ENCODE measurements at places on chromosomes 2 and 18.

DNA sequence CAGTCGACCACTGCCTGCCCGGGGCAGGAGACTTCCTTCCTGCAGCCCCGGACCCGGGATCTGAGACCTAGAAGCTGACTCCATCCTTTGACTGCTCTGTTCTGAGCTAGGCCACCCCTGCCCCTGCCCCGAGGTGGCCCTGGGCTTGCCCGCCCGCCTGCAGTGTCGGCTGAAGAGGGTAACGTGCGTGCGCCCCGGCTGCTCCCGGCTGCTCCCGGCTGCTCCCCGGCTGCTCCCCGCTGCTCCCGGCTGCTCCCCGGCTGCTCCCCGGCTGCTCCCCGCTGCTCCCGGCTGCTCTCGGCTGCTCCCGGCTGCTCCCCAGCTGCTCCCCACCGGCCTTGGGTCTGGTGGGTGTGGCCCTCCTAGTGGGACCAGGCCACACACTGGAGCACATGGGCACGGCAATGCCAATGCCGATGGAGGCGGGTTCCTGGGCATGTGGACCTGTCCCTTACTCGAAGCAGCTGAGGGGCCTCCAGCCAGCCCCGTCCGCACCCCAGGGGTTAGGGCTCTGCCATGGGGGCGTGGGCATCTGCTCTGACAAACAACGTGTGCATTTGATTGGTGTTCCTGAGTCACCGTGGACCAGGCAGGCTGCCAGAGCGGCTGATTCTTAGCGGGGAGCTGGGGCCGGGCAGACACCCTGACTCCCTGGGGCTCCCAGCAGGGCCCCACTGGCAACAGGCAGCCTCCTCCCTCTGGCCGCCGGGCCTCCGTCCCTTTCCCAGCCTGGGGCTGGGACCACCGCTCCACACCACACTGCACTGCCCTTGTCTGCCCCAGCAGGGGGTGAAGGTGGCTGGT, 2.0 kb upstream of the GAL3ST2 start:
- DNase-seq, result peak; percentile 38

GRCh38 chr18:76374330-76375281, 120.4 kb downstream of the ZNF516 start:
- no peak for DNase-seq

GRCh38 chr2:157789933-157790511, 86.1 kb downstream of the ACVR1 start:
- DNase-seq, result no peak

DNA sequence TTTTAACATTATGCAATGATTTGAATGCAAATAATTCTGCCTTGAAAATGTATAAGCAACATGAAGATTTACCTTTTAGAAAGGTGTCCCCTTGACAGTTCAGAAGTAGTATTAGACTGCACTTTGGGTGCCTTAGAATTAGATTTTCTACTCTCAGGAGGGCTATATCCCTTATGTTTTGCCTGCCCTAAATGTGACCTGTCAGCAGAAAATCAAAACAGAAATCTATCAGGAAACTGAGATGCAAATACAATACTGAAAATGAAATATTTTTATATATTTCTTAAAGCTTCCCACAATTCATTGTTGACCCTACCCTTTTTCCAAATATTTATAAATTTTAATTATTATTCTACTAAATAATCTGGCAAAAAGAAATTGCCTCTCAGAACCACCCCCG, 61.5 kb downstream of the TRIP12 start:
- DNase-seq, result no peak

DNA sequence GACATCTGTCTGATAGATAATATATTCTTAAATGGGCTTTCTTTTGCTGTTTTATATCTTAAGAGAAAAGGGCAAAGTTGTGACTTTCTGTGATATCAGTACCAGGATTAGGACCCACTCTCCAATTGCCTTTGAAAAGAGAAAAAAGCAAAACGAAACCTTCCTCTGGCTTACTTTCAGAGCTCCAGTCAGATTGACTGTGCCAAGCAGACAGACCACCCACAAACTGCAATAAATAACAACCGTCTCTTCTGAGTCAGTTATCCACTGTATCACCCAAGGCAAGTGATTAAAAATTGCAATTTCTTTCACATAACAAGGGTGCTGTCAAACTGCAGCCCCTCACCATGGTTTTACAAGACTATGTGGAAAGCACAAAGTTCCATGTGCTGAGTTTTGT, 230.5 kb upstream of the SETBP1 start:
- DNase-seq, result no peak

- DNase-seq, result no peak
These were observed 12.9 kb downstream of the TMEM185B start for GRCh38 chr2:120210270-120210693.

DNA sequence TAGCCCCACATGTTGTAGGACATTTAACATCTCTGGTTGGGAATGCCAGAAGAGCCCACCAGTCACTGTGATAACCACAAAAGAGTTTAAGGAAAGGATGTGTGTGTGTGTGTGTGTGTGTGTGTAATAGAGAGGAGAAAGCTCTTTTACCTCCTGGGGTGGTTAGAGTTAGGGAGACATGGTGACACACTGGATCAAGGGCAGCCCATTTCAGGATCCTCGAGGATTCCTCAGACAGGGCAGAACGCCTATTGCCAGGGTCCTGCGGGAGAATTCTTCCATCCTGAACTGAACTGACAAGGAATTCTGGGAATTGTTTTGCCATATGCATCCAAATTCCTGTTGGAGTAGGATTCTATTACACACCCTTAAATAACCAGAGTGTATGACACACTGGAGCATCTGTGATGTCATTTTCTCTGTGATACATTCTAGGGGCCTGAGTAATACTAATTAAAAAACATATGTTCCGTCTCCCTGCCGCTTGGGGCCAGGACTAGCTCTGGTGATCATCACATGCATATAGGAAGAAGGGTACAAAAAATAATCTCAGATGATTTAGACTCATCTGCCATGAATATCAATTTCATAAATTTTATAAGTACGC, 156.4 kb upstream of the MMADHC start:
- DNase-seq, result no peak

DNA sequence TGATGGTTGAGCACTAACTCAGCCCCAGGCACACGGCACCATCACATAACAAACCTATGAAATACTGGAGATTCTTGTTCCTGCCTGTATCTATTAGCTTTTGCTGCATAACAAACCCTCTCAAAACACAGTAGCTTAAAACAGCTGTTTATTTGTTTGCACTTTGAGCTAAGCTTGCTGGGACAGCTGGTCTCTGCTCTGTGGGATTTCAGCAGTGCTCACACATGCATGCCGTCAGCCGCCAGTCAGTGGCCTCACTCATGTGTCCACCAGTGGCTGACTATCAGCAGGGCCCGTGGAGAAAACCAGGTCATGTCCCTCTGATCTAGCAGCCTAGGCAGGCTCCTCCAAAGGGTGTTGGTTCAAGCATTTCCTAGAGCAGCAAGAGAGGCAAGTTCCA, 52.8 kb upstream of the RAB12 start:
- DNase-seq, result no peak

DNA sequence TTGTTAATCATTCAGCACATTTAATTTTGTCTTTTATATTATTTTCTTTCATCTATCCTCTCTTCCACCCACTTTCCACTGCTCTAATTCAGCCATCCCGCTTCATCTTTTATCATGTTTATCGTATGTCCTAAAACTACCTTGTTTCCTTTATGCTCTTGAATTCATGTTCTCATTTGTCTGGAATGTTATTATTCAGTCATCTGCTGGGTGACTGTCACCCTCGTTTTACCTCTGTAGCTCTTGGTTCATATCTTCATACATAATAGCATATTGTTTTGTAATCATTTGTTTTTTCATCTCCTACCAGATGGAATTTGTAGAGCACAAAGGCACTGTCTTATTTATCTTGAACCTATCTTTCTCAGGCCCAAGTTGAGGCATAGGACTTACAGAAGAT, 37.0 kb downstream of the SMCHD1 start:
- no peak for DNase-seq

DNA sequence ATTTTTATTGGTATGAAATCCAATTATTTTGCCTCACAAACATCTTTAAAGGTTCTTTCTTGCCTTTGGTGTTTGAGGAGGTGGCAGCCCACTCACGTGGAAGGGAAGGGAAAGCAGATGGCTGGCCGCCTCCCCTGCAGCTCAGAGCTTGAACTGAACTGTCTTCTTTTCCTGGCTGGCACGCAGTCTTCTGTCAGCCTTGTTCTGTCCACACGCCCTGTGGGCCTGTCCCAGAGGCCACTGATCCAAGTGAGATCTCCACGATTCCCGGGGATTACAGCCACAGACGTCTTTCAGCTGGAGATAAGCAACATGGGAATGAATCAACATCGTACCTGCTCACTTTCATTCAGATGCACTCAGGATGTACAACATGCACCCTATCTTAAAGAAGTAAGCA, 73.3 kb downstream of the TMEM18 start:
- no peak for DNase-seq

- DNase-seq, result no peak
These were observed 289.2 kb downstream of the ERBB4 start for GRCh38 chr2:212249451-212249850.

GRCh38 chr2:113826346-113827285, 63.3 kb upstream of the ACTR3 start:
- no peak for DNase-seq

DNA sequence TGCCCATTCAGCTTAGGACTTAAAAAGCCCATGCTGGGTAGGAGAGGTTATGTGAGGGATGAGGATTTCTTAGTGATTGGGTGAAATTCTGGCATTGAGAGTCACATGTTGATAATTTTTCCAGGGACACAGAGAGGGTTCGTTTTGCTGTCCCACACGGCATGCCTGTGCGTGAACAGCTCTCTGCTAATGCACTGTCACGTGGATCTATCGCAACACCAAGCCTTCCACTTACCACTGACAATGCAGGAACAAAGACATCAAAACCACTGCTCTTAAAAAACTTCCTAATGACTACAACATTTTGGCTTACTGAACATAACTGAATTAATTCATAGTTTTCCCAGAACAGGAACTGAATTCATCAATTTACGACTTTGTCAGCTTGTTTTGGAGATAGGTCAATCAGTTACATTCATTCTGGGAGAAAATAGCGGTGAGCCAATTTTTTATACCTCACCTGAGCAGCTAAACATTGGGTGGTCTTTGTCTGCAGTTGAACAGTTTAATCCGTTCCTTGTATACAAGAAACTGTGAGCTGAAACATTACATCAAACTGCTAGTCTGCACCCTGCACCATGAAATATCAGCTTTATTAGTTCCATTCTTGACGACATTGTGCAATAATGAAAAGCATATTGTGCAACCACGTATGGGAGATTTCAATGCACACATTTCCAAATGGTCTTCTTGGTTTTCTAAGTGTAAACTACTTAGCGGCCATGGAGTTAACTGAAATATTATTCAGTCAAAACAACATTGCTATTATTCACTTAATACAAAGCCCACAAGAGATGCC, 127.1 kb downstream of the LPIN1 start:
- no peak for DNase-seq

GRCh38 chr18:63234432-63234831, 85.1 kb downstream of the BCL2 start:
- no peak for DNase-seq

DNA sequence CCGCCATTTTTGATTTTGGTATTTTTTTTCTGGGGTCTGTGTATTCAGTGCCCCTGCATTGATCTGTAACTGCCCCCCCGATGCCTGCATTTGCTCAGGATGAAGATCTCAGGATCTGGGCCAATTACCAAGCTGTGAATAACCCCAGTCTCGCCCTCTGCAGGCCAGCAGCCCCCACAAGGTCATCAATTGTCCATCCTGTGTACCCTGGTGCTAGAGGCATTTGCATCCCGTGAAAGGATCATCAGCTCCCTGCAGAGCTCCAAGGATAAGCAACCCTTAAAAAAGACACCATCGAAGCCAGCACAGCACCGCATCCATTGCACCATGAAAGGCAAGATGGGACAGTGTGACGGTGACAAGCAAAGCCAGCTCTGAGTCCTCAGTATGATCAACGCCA, 154.1 kb upstream of the KLHL29 start:
- no peak for DNase-seq

DNA sequence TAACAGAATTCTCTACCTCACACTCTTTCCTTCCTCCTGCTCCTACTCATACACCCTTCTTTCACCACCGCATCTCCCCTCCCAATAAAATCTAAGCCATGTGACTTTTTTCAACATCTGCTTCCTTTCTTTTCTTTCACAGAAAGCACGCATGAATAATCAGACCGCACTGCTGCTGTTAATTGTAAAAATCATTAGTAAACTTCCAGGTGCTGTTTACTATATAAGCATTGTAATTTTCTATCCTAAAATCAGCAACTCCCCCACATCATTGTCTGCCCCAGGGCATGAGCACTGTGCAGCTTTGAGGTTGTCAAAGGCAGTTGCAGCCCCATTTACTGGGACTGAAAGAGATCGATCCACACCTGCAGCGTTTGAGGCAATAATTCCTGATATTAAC, 782.6 kb upstream of the ID2 start:
- DNase-seq, result no peak

- peak; percentile 30 for DNase-seq
These were observed 22.9 kb downstream of the RBM43 start for GRCh38 chr2:151238527-151239487.

DNA sequence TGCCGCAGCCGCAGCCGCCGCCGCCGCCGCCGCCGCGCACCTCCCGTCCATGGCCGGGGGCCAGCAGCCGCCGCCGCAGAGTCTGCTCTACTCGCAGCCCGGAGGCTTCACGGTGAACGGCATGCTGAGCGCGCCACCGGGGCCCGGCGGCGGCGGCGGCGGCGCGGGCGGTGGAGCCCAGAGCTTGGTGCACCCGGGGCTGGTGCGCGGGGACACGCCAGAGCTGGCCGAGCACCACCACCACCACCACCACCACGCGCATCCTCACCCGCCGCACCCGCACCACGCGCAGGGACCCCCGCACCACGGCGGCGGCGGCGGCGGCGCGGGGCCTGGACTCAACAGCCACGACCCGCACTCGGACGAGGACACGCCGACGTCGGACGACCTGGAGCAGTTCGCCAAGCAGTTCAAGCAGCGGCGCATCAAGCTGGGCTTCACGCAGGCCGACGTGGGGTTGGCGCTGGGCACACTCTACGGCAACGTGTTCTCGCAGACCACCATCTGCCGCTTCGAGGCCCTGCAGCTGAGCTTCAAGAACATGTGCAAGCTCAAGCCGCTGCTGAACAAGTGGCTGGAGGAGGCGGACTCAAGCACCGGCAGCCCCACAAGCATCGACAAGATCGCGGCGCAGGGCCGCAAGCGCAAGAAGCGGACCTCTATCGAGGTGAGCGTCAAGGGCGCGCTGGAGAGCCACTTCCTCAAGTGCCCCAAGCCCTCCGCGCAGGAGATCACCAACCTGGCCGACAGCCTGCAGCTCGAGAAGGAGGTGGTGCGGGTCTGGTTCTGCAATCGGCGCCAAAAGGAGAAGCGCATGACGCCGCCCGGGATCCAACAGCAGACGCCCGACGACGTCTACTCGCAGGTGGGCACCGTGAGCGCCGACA, 2.4 kb downstream of the POU3F3 start:
- DNase-seq, result peak; percentile 26

- no peak for DNase-seq
These were observed 79.9 kb downstream of the MYO5B start for GRCh38 chr18:50115095-50115494.

Measured in NCI-H1092 treated with DMSO at 0.1 percent for 48 hours (cell line).